ENCODE measurements at places on chromosomes 12 and 14. TPM values are rescaled to one million over a fixed set of nuclear protein-coding genes. Genes with fewer than 3 reads are reported as not detected.

DNAJC22 gene
- total RNA-seq, result not detected

PLEKHH1 gene
- total RNA-seq, result not detected

GRCh38 chr14:33590891-33591630 lies 359.8 kb downstream of the EGLN3 start:
- peaks cover 26% of the 10 kb centered on the region for H3K27me3 ChIP-seq
- no peak overlapping the region for H3K27ac ChIP-seq
- H3K4me1 ChIP-seq, result no peaks in the 10 kb centered on the region
- H3K36me3 ChIP-seq, result no peaks in the 10 kb centered on the region
- H3K4me3 ChIP-seq, result no peak overlapping the region
- no peak for DNase-seq

GRCh38 chr12:52210925-52211650 lies 19.3 kb upstream of the KRT80 start:
- H3K4me3 ChIP-seq, result no peak overlapping the region
- H3K36me3 ChIP-seq, result no peaks in the 10 kb centered on the region
- no peak overlapping the region for H3K27ac ChIP-seq
- H3K27me3 ChIP-seq, result peaks cover 62% of the 10 kb centered on the region
- peaks cover 11% of the 10 kb centered on the region for H3K4me1 ChIP-seq
- DNase-seq, result no peak

DNA sequence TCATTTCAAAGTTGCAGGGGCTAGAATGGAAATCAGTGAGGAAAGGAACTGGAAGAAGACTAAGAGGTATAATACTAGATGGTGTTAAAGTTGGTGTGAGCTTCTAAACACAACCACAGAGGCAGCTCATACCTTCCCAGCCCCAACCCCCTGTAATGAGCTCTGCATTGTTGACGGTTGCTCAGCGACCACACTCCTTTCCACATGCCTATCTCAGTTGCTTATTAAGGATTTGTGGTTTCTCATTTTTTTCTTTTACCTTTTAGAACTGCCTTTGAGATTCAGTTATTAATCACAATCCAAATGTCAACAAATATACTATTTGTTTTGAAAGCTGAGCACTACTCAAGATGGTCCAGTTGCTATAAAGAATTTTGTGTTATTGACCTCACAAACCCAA lies 62.1 kb upstream of the KIF21A start:
- no peak overlapping the region for H3K4me3 ChIP-seq
- H3K27ac ChIP-seq, result no peak overlapping the region
- no peaks in the 10 kb centered on the region for H3K4me1 ChIP-seq
- H3K27me3 ChIP-seq, result no peaks in the 10 kb centered on the region
- no peak for DNase-seq
- H3K36me3 ChIP-seq, result peaks cover 4% of the 10 kb centered on the region

GRCh38 chr12:96063046-96063445 lies 27.7 kb upstream of the LTA4H start:
- H3K4me1 ChIP-seq, result peaks cover 30% of the 10 kb centered on the region
- DNase-seq, result no peak
- no peaks in the 10 kb centered on the region for H3K27me3 ChIP-seq
- no peaks in the 10 kb centered on the region for H3K36me3 ChIP-seq

Measured in T-helper 17 cell (primary cell).